Activated CD4-positive, alpha-beta T cell treated with anti-CD3 and anti-CD28 coated beads for 36 hours (primary cell): ENCODE measurements at places on chromosomes 11 and 22. TPM values are rescaled to one million over a fixed set of nuclear protein-coding genes. Genes with fewer than 3 reads are reported as not detected.

DNA sequence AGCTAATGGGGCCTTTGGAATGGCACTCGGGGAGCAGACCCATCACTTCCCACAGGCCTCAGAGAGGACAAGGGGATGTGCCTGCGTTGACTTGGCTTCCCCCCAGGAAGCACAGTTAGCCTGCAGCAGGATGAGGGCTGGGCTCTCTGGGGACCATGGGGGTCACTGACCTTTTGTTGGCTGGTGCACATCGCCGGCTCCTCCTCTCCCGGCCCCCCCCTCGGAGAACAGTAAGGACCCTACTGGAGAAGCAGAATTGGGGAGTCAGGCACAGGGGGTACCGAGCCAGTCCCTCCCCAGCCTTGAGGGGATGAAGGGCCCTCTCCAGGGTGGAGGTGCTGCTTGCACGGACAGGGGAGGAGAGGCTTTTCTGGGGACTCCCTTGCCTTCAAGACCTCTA is 32.8 kb downstream of the NRXN2 start:
- H3K4me1 ChIP-seq, result peaks cover 19% of the 10 kb centered on the region
- H3K4me3 ChIP-seq, result no peak overlapping the region
- no peak overlapping the region for H3K27ac ChIP-seq
- H3K27me3 ChIP-seq, result peaks cover 18% of the 10 kb centered on the region
- DNase-seq, result no peak

- no peak overlapping the region for H3K27ac ChIP-seq
- H3K4me1 ChIP-seq, result no peaks in the 10 kb centered on the region
- peaks cover 17% of the 10 kb centered on the region for H3K36me3 ChIP-seq
- DNase-seq, result no peak
- H3K4me3 ChIP-seq, result no peak overlapping the region
- H3K27me3 ChIP-seq, result no peaks in the 10 kb centered on the region
Measured at GRCh38 chr22:37831472-37831871, 8.3 kb downstream of the GALR3 start.

DNA sequence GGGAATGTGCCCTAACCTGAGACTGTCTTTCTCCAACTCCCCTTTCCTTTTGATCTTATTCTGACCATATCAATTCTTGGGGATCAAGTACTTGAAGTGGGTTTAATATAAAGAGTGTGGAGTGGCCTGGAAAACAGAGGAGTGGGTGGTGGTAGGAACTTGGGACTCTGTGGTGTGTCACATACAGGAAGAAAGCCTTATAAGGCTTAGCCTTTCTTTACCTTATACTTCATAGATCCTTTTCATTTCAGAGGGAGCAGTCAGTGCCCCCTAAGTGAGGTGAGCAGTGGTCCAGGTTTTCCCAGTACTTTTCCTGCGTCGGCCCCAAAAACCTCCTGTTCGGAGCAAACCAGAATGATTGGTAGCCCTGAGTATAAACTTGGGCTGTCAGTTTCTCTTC is 486 bp downstream of the OOSP1 start:
- H3K4me3 ChIP-seq, result no peak overlapping the region

- no peak overlapping the region for H3K27ac ChIP-seq
- no peak overlapping the region for H3K4me3 ChIP-seq
- peak; percentile 5 for DNase-seq
- no peaks in the 10 kb centered on the region for H3K36me3 ChIP-seq
- no peaks in the 10 kb centered on the region for H3K4me1 ChIP-seq
Measured at GRCh38 chr11:13073119-13073981, 64.2 kb downstream of the RASSF10 start.

DNA sequence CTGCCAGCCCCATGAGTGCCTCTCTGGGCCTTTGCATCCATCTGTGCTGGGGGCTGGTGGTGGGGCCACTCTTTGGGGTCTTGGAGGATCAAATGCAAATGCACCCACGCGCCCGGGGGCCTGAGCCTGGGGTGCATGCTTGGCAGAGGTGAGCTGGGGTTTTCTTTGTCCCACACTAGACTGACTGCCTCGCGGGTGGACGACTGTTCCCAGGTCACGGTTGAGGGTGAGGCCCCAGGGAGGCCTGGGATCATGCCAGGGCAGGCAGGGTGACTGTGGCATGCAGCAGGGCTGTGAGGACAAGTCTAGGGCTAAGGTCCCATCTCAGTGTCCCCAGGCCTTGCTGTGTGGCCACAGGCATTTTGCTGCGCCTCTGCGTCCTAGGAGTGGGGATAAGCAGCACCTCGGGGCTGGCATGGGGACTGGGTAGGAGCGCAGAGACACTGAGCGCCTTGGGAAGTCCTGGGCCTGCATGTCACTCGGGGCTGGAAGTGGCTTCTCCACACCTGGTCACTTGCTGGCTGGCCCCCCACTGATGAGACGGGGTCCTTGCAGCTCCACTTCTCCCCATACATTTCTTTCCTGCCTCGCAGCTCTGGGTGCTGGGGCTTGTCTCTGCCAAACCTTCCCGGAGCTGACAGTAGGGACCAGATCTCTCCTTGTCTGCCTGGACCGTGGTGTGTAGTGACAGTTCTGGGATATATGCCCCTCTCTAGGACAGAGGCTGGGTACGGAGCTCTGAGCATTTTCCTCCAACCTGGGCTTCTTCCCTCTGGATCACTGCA is 133.1 kb downstream of the CTTN start:
- no peaks in the 10 kb centered on the region for H3K36me3 ChIP-seq
- DNase-seq, result no peak
- no peaks in the 10 kb centered on the region for H3K4me1 ChIP-seq
- no peak overlapping the region for H3K27ac ChIP-seq
- no peak overlapping the region for H3K4me3 ChIP-seq
- H3K27me3 ChIP-seq, result peaks cover 3% of the 10 kb centered on the region

DNA sequence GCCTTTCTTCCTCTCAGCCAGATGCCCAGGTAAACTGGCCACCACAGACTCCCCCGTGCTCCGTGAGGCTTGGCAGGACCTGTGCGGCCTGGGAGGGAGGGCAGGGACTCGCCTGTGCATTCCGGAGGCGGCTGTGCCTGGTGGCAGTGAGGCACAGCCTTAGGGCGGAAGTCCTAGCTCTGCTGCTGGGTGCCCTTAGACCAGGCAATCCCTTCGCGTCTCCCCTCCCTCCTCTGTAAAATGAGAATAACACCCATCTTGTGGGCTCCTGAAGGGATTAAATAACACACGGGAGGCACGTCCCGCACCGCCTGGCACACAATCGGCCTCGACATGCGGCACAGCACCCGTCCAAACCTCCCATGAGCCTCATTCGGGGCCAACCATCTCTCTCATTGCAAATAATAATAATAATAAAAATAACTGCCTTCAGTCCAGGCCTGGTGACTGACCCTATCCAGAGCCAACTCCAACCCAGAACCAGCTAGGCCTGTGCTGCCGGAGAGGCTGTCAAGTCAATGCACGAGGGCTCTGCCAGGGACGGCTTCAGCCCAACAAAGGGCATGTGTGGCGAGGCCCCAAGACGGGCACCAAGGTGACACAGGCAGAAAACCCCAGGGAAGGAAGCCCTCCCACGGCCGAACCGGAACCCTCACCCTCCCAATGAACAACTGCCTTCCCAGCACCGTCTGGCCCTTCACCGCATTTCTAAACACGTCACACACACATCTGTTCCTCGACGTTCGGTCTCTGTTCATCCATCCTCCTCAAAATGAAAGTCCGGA is 8.2 kb downstream of the LTO1 start:
- DNase-seq, result no peak
- H3K27ac ChIP-seq, result no peak overlapping the region
- H3K27me3 ChIP-seq, result no peaks in the 10 kb centered on the region
- peaks cover 36% of the 10 kb centered on the region for H3K36me3 ChIP-seq

DNA sequence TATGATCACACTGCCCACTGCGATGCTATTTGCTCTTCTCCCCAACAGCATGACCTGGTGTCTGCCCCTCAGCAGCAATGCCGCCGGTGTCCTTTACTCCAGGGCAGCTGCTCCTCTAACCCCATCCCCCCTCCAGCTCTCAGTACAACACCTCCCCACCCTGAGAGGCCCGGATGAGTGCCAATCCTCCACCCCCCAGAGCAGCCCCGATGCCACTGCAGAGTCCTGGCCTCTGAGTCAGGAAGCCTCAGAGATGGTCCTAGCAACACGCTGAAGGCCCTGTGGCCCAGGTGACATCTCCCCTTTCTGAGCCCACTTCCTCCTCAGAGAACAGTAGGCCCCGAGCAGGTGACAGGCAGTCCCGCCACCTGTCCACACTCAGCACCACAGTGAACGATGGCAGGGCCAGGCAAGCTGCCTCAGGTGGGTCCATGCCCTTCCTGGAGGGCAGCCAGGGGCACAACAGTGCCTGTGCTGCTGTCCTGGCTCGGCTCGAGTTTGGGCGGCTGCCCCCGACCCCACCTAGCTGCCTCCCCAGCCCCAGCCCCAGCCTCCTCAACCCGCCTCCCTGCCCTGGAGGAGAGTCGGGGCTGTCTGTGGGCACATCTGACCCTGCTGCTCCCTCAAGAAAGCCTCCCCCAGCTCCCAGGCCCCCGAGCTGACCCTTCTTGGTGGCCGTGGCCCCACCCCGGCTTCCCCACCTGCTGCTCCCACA is 3.9 kb upstream of the NDUFS8 start:
- no peaks in the 10 kb centered on the region for H3K27me3 ChIP-seq
- no peak overlapping the region for H3K27ac ChIP-seq
- peaks cover 22% of the 10 kb centered on the region for H3K4me1 ChIP-seq
- peaks cover 8% of the 10 kb centered on the region for H3K36me3 ChIP-seq
- H3K4me3 ChIP-seq, result no peak overlapping the region
- DNase-seq, result no peak

GRCh38 chr11:99184146-99184545 is 163.4 kb downstream of the CNTN5 start:
- no peaks in the 10 kb centered on the region for H3K4me1 ChIP-seq
- DNase-seq, result no peak
- no peaks in the 10 kb centered on the region for H3K36me3 ChIP-seq
- no peak overlapping the region for H3K4me3 ChIP-seq
- H3K27ac ChIP-seq, result no peak overlapping the region
- no peaks in the 10 kb centered on the region for H3K27me3 ChIP-seq

Gene MN1
- 0.12 TPM for total RNA-seq

GRCh38 chr11:44776551-44777208 is 49.9 kb downstream of the TSPAN18 start:
- H3K27me3 ChIP-seq, result no peaks in the 10 kb centered on the region
- no peak overlapping the region for H3K27ac ChIP-seq
- DNase-seq, result no peak
- H3K4me1 ChIP-seq, result peaks cover 5% of the 10 kb centered on the region
- no peaks in the 10 kb centered on the region for H3K36me3 ChIP-seq

GRCh38 chr11:43852057-43852636 is 28.5 kb upstream of the ALKBH3 start:
- H3K27me3 ChIP-seq, result no peaks in the 10 kb centered on the region
- H3K36me3 ChIP-seq, result peaks cover 5% of the 10 kb centered on the region
- H3K4me3 ChIP-seq, result no peak overlapping the region
- no peak overlapping the region for H3K27ac ChIP-seq
- peaks cover 2% of the 10 kb centered on the region for H3K4me1 ChIP-seq
- DNase-seq, result peak; percentile 76

Gene NRGN
- total RNA-seq, result 13.5 TPM

Gene KCNQ1
- total RNA-seq, result 10.9 TPM

DNA sequence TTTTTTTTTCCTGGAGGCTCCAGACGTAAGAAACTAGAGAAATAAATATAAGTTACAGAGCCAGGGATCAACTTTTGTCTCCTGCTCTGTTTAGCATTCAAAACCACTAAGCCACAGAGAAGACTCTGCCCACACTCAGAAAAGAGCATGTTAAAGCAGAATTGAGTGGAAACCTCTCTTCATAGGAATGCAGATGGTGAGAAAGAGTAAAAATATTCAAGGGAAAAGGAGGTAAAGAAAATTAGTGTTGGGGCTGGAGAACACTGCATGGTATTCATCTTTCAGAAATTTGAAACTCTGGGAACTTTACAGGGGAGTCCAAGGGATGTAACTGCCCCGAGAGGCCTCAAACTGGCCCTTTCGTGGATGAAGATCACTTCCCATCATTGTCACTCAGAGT is 65.1 kb downstream of the CLMP start:
- no peak for DNase-seq
- H3K4me3 ChIP-seq, result no peak overlapping the region
- H3K27ac ChIP-seq, result peak overlapping the region; percentile 5
- peaks cover 5% of the 10 kb centered on the region for H3K4me1 ChIP-seq

DNA sequence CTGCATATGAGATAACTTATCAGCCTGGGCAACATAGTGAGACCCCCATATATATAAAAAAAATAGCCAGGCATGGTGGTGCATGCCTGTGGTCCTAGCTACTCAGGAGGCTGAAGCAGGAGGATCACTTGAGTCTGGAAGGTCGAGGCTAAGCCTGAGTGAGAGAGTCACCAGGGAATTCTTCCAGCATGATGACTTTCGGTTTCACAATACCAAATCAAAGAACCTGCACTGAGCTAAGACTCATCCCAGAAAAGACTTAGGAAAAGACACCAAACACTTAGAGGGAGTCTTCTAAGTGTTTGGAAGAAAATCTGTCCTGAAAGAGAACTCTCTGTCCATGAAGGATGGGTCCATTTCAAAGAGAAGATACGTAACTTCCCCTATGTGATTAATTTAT is 12.7 kb downstream of the STK33 start:
- no peaks in the 10 kb centered on the region for H3K4me1 ChIP-seq
- no peak for DNase-seq
- H3K27me3 ChIP-seq, result peaks cover 14% of the 10 kb centered on the region
- no peaks in the 10 kb centered on the region for H3K36me3 ChIP-seq

DNA sequence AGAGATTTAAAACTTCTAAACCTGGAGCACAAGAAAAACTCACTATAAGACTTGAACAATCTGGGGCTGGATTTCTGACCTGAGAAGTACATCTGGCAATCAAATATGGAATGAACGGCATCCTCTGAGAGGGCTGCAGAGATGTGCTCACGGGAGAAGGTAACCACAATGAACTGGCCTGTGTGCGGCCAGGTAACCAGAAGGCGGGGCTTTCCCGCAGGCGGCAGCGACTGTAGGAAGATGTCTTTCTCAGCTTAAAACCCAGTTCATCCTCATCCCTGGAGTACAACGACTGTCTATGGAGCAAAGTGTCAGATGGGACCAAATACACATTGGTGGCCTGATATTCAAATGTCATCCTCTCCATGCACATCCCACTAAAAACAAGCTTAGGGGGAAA is 24.5 kb downstream of the MICAL3 start:
- peaks cover 11% of the 10 kb centered on the region for H3K27me3 ChIP-seq
- H3K27ac ChIP-seq, result no peak overlapping the region
- no peak for DNase-seq
- H3K4me1 ChIP-seq, result peaks cover 44% of the 10 kb centered on the region
- peak overlapping the region; percentile 52 for H3K4me3 ChIP-seq

- peaks cover 4% of the 10 kb centered on the region for H3K4me1 ChIP-seq
- no peaks in the 10 kb centered on the region for H3K36me3 ChIP-seq
- no peaks in the 10 kb centered on the region for H3K27me3 ChIP-seq
Measured at GRCh38 chr22:46084943-46085827, 65.1 kb upstream of the PPARA start.

- no peak overlapping the region for H3K27ac ChIP-seq
- peaks cover 8% of the 10 kb centered on the region for H3K4me1 ChIP-seq
- DNase-seq, result no peak
- H3K36me3 ChIP-seq, result peaks cover 28% of the 10 kb centered on the region
- H3K27me3 ChIP-seq, result peaks cover 3% of the 10 kb centered on the region
- H3K4me3 ChIP-seq, result no peak overlapping the region
Measured at GRCh38 chr11:45881708-45882368, 3.6 kb upstream of the MAPK8IP1 start.

GRCh38 chr11:59171508-59172322 is at the start of gene DTX4:
Gene DTX4 (plus strand): TSS chr11:59172132. CDS start chr11:59172596, 464 bp downstream.
- H3K27ac ChIP-seq, result no peak within 1 kb of the TSS
- DNase-seq, result peak; percentile 95
- H3K4me3 ChIP-seq, result peak within 1 kb of the TSS; percentile 70
- peaks cover 14% of the 10 kb centered on the region for H3K27me3 ChIP-seq

Gene GNAZ
- total RNA-seq, result 1.5 TPM
